ENCODE measurements at places on chromosomes 4 and X.

DNA sequence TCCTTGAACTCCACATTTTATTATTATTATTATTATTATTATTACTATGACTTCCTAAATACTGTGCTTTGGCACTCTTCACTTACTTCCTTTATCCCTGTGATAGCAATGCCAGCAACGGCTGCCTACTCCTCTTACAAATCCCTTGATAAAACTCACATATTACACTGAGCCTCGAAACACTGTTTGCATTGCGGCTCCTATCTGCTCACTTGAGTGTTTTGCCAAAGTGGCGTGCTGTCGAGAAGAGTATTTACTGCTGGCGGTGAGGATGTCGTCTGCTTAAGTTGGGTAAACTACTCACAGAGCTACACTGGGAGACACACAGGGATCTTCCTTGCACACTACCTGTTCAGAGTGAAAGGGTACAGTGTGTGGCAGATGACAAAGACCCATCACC is 143.4 kb upstream of the VCX3A start:
- no peak for DNase-seq

DNA sequence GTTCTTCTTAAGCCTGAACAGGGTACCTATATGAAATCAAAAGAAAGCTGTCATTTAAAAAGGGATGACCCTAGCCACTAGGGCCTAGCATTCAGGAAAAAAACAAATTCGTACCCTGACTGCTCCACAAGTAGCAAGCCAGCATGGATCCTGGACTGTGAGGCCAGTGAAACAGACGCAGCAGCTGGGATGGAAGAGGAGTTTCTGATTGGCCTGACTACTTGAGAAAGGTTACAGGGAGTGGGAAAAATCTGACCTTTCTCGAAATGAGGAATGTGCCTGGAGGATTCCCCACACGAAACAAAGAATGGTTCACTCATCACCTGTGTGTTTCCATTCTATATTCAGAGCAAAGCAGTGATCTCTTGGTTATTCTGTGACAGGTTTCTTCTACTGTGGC is 87.6 kb upstream of the JADE1 start:
- no peak for DNase-seq

DNA sequence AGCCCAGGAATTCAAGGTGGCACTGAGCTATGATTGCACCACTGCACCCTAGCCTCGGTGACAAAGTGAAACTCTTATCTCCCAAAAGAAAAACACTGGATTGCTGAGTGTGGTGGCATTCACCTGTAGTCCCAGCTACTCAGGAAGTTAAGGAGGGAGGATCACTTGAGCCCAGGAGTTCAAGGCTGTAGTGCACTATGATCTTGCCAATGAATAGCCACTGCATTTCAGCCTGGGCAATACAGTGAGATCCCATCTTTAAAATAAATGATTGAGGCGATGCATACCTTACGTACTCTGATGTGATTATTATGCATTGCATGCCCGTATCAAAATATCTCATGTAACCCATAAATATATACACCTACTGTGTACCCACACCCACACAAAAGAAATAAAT is 31.2 kb upstream of the LARP1B start:
- DNase-seq, result no peak

DNA sequence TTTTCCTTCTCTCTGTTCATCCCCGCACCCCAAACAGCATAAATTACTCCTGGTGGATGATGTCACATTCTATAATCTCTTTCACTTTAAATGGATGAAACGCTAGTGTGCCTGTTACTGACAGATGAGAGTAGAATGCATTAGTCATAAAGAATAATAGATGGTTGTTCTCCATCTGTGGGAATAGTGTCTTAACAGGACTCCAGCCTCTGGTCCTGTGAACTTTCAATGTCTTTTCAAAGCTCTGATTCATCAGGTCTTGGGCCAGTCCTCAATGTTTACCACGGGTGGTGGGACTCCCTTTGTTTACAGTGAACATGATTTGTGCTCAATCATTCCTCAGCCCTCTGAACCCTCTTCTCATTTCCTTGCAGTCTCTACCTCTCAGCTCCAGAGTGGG is 182.6 kb downstream of the GABRB1 start:
- no peak for DNase-seq

DNA sequence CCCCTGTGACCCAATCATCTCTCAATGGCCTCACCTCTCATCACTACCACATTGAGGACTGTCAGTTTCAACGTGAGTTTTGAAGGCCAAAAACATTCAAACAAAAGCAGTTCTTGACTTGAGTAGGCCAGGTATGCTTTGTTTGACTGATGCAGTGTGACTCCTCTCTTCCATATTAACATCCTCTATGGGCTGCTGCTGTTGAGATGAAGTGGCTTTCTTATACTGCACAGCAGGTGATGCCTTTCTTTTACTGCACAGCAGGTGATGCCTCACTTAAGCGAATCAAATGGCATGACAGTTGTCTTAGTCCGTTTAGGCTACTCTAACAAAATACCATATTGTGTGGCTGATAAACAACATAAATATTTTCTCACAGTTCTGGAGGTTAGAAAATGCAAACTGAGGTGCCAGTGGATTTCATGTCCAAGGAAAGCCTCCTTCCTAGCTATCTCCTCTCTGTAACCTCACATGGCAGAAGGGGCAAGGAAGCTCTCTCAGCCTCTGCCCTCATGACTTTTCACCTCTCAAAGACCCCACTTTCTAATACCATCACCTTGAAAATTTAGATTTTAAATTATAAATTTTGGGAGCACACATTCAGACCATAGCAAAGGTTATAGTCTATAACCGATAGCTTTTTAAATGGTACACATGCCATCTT is 2267.9 kb upstream of the AGA start:
- DNase-seq, result no peak

- DNase-seq, result no peak
Observed at GRCh38 chrX:132015875-132016274, 7.2 kb upstream of the STK26 start.

DNA sequence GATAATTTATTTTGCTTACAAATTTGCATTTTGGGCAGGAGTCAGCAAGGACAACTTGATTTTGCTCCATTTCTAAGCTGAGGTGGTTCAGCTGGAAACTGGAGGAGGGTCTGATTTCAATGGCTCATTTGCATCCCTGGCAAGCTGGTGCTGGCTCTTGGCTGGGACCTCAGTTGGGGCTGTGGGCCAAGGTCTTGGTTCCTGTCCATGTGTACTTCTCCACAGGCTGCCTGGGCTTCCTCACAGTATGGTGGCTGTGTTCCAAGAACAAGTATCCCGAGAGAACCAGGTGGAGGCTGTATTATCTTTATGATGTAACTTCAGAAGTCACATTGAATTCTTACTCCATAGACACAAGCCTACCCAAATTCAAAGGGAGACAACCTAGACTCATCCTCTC is 77.0 kb upstream of the STX18 start:
- no peak for DNase-seq

- DNase-seq, result no peak
Observed at GRCh38 chr4:108484187-108484586, 136.2 kb upstream of the RPL34 start.

DNA sequence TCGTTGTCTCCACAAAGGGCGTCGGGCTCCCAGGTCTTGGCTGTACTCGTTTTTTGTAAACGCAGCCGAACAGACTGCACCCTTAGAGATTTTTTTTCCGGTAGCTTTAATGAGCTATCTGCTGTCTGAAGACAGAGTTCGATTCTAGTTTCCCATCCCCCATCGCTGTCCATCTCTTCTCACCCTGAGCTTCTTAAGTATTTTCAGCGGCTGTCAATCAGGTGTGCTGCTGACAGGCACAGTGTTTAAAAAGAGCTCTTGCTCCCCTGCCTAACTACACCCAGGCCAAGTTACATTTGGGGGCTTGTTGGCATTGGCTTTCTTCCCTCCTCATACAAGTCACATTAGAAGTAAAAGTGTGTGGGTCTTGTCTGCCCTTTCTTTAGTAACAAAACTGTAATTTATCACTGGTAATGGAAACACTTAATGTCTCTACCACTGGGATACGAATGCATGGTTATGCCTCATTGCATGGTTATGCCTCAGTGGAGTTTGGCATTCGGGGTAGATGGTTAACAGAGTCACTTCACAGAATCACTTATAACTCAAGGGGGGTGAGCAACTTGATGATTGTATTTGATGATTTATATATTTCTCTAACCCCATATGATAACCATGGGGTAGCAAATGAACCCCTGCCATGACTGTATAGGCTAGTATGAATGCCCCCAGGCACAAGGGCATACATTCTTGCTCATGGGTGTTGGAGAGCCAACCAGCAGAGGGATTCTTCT is 1.4 kb upstream of the ARHGAP6 start:
- no peak for DNase-seq

DNA sequence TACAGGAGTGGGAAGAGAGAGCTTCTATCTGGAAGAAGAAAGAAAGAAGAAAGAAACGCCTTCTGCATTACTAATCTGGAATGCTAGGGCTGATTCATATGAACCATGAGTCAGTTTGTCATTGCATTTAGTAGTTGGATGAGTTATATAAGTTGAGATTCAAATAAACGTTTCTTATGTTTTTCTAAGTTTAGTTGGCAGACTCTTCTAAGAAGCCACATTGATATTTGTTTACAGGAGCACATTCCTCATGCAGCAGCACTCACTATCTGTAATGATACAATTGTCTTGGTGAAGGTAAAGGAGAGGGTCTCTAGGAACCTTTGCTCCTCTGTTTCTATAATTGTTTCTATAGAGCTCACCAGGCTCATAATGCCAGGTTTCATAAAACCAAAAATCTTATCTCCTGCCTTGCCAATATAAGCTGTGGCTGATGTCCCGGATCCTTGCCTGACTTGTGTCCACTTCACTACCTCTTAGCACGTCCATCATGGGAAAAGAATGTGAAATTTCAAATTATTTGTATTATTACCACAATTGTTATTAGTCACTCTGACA is 39.5 kb downstream of the HOPX start:
- DNase-seq, result no peak

- DNase-seq, result peak; percentile 72
Observed at GRCh38 chr4:8319731-8320385, 50.3 kb downstream of the HTRA3 start.

GRCh38 chr4:37977471-37978247 is 17.5 kb downstream of the PTTG2 start:
- DNase-seq, result peak; percentile 85

GRCh38 chr4:67701517-67701850 is 529 bp upstream of the UBA6 start:
- DNase-seq, result no peak

GRCh38 chrX:107504006-107504405 is 54.6 kb downstream of the FRMPD3 start:
- DNase-seq, result no peak

All from NB4 (cell line).